ENCODE measurements at places on chromosomes 13 and 19.
A peak's percentile ranks its signal among the peaks of the same experiment; 100 is the strongest.

DNA sequence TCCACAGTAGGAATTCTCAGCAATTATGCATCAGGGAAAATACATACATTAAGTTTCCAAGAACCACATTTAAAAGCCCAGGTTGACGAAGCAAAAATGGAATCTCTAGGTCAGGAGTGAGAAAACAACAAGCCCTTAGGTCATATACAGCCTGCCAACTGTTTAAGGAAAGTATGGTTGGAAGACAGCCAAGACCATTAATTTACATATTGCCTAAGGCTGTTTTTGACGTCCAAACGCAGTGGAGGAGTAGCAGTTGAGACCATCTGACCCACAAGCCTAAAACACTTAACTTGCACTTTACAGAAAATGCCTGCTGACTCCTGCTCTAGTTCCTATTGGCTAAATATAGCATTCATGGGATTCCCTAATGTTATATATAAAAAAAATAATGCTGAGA, 299.0 kb downstream of the ITGBL1 start:
- DNase-seq, result no peak

GRCh38 chr19:46283771-46284170, 13.1 kb upstream of the HIF3A start:
- no peak for DNase-seq

- no peak for DNase-seq
Observed at GRCh38 chr13:74867460-74867859, 614.5 kb downstream of the TBC1D4 start.

- no peak for DNase-seq
Observed at GRCh38 chr13:58620176-58620575, 988.6 kb downstream of the PCDH17 start.

GRCh38 chr19:4831304-4831978, at the start of gene TICAM1:
TSS of gene TICAM1 (minus strand) at chr19:4831712. CDS start at chr19:4818377, 13,335 bp downstream.
- peak; percentile 80 for DNase-seq

All from activated T-cell treated with anti-CD3 and anti-CD28 coated beads, Interleukin-2, amount 50 U/mL, for 1 hour (primary cell).